ENCODE measurements at places on chromosomes 3 and 15. TPM values are rescaled to one million over a fixed set of nuclear protein-coding genes. Genes with fewer than 3 reads are reported as not detected.

The EFCAB12 gene
- total RNA-seq = 0.12 TPM

The TERC gene
- 544 TPM for total RNA-seq

The CLDN18 gene
- total RNA-seq = not detected

The C2CD4B gene
- total RNA-seq = not detected

- DNase-seq = peak; percentile 84
Observed at GRCh38 chr15:95875121-95875643, 455.3 kb upstream of the NR2F2 start.

- peak; percentile 52 for DNase-seq
Observed at GRCh38 chr3:8625991-8626390, 18.6 kb downstream of the SSUH2 start.

DNA sequence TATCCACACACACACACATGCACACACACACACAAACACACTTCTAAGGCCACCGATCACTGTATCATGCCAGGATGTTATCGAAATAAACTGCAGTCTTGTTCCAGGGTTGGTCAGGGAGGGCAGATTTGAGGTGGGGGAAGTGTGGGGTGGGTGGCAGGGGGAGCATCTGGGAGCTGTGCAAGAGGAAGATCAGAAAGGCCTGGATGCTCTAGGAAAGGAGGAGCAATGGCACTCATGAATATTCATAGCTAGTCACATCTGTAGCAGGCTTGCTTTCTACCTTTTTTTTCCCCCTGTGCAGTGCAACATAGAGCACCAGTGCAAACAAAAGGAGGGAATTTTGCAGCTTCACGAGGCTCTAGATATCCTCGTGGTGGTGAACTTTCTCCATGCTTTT, 84.9 kb downstream of the MEIS2 start:
- no peak for DNase-seq

DNA sequence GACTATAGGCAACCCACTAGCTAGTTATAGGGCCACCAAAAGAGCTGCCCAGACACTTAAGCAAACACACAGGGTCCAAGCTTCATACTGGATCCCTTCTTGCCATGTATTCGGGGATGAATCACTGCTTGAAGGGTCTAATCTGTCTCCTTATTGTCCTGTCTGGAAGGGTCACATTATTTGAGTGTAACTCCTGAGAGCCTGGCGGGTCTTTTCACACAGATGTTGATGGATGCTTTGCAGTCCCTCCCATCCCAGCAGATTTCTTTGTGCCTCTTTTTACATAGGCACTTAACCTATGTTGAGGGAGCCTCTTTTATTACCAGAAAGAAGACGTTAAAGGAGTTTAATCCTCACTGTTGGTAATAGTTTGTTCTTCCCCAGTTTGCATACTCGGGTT, 56.6 kb downstream of the BBX start:
- DNase-seq = no peak

GRCh38 chr3:187025656-187026316, 95.5 kb downstream of the ST6GAL1 start:
- DNase-seq = no peak

- no peak for DNase-seq
Observed at GRCh38 chr3:36738702-36739101, 25.7 kb downstream of the DCLK3 start.

GRCh38 chr15:74656935-74657535, 38.8 kb downstream of the EDC3 start:
- no peak for DNase-seq

- DNase-seq = no peak
Observed at GRCh38 chr3:1587426-1587825, 494.6 kb downstream of the CNTN6 start.

Measured in PC-3 (cell line).